ENCODE measurements at places on chromosomes 3 and 15.

DNA sequence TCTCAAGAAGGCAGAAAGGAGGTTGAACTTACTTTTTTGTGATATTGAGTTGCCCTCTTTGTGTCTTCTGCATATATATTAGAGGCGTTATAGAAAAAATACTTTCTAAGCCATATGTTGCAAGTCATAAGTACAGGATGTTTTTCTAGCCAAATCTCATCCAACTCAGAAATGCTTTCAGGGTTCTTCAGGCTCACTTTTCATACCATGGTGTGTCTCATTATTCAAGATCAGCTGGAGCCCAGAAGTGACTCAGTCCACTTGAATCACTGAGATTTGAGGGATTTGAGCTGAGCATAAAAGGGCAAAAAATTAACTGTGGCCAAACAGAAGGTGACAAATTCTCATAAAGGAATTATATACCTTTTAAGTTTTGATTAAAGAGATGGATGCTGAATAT, 157.3 kb downstream of the WNT5A start:
- no peak overlapping the region for H3K4me3 ChIP-seq
- no peak overlapping the region for H3K27ac ChIP-seq
- no peaks in the 10 kb centered on the region for H3K27me3 ChIP-seq
- no peaks in the 10 kb centered on the region for H3K4me1 ChIP-seq

DNA sequence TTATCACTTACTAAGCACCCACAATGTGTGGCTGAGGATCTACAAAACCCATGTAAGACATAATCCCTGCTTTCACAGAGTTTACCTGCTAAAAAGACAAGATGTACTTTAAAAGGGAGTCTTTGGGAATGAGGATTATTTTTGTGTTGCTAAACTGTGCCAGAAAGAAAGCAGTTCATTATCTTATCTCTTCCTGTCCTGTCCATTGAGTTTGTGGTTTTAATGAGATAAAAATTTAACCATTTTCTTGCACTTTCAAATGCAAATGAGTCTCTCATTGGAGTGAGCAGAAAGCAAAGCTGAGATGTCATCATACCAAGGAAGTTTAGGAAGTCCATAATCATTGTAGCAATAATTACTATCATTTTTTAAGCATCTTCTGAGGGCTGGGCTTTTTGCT, 231.2 kb upstream of the ADAMTS9 start:
- no peak overlapping the region for H3K27ac ChIP-seq
- no peak overlapping the region for H3K4me3 ChIP-seq
- no peaks in the 10 kb centered on the region for H3K36me3 ChIP-seq
- H3K27me3 ChIP-seq: no peaks in the 10 kb centered on the region
- DNase-seq: no peak

DNA sequence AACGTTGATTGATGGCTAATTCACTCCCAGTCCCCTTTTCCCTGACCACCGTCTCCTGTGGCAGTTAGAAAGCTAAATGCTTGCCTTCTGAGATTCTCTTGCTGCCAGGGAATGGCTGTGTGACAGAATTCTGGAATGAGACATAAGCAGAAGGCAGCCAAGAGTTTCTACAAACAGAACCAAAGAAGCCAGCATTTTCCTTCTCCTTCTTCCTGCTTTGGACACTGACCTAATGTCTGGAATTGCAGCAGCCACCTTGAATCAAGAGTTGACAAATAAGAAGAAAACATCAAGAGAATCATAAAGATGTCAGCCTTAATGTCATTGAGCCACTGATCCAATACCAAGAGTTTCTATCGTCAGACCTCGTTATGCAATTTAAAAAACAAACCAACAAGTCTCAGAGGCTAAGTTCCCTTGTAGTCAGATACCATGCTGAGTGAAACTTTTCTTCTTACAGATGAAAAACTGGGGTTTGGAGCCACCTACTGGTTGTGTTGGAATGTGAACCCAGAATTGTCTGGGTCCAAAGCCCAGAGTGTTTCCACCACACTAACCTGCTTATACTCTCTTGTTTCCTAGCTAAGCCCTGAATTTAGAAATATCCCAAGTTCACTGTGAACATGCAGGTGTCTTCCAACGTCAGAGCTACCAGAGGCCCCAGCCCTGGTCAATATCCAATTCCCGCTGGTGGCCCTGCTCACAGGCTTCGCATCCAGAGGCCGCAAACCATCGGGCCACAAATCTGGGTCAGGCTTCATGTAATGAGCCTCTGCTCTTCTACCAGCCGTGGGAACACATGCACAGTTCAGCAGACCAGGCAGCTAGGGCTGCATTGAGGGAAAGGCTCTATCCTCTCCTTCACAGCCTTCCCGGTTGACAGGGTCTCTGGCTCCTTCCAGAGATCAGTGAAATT, 42.5 kb downstream of the MCF2L2 start:
- no peaks in the 10 kb centered on the region for H3K27me3 ChIP-seq
- no peak overlapping the region for H3K4me3 ChIP-seq
- peak; percentile 34 for DNase-seq
- no peaks in the 10 kb centered on the region for H3K36me3 ChIP-seq

DNA sequence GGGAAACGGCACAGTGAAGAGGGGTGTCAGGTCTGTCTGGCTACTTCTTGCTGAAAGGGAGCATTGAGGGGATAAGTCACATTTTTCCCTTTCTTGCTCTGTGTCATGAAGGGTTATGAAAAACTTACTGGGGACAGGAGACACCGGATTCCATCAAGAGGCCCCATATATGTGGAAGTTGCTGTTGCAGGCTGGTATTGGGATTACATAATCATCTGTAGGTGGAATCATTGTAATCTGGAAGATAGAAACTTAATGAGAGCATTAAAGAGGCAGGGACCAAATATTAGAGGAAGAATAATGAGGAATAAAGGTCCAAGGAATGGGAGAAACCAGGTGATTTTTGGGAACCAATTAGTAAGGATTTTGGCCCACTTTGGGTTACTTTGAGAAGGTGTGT, 4.2 kb upstream of the TCAIM start:
- H3K27me3 ChIP-seq: no peaks in the 10 kb centered on the region
- no peaks in the 10 kb centered on the region for H3K36me3 ChIP-seq
- no peak for DNase-seq
- H3K4me3 ChIP-seq: no peak overlapping the region
- no peak overlapping the region for H3K27ac ChIP-seq
- H3K4me1 ChIP-seq: no peaks in the 10 kb centered on the region

- no peaks in the 10 kb centered on the region for H3K4me1 ChIP-seq
- DNase-seq: no peak
- H3K27ac ChIP-seq: no peak overlapping the region
- no peaks in the 10 kb centered on the region for H3K27me3 ChIP-seq
- H3K4me3 ChIP-seq: no peak overlapping the region
Measured at GRCh38 chr3:197392961-197393360, 94.5 kb upstream of the DLG1 start.

DNA sequence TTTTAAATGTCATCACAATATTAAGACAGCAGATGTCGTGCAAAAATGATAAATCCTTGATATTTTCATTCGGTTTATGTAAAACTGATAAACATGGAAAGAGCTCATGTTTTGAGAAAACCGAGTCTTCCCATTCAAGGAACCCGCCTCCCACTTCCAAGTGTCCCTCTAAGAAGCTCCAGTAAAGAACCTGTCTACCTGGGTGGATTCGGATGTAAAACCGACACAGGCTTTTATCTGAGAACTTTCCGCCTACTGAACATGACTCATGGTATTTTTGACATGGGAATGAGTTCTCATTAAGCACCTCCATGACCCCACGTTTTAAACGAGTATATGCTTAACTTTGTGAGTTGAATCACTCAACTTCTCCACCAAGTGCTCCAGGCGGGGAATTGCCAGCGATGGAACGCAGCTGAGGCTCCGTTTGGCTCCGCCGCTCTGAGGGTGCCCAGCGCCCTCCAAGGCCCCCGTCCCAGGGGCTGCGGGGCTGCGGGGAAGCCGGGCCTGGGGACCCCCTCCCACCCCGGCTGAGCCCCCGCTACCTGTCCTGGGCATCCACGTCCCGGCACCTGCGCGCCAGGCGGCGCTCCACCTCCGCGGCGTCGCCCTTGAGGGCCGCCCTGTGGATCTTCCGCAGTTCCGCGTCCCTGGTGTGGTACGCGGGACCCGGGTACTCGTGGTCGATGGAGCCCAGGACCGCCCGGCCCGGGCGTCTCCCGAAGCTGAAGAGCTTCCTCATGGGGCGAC, 119.9 kb downstream of the LMLN start:
- H3K27me3 ChIP-seq: no peaks in the 10 kb centered on the region
- no peaks in the 10 kb centered on the region for H3K36me3 ChIP-seq
- H3K27ac ChIP-seq: no peak overlapping the region
- H3K4me1 ChIP-seq: peaks cover 7% of the 10 kb centered on the region
- peak; percentile 4 for DNase-seq
- peak overlapping the region; percentile 1 for H3K4me3 ChIP-seq

DNA sequence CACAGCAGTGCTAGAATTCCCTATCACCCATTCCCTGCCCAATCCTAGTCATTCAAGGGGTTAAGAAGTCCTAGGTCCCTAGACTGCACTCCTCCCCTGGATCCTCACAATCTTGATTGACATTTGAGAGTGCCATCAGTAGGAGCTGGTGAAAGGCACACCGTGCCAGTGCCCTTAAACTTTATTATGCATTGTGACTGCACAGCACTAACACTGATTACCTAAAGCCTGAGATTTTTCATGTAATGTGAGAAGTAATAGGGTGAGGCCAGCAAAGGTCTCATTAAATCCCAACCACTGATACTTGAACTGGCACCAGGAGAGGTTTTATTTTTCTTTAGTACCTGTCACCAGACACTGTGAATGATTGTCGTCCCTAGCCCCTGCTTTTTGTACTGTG, 16.3 kb downstream of the GXYLT2 start:
- DNase-seq: no peak
- no peaks in the 10 kb centered on the region for H3K27me3 ChIP-seq
- H3K36me3 ChIP-seq: no peaks in the 10 kb centered on the region
- H3K4me3 ChIP-seq: no peak overlapping the region
- peaks cover 13% of the 10 kb centered on the region for H3K4me1 ChIP-seq

DNA sequence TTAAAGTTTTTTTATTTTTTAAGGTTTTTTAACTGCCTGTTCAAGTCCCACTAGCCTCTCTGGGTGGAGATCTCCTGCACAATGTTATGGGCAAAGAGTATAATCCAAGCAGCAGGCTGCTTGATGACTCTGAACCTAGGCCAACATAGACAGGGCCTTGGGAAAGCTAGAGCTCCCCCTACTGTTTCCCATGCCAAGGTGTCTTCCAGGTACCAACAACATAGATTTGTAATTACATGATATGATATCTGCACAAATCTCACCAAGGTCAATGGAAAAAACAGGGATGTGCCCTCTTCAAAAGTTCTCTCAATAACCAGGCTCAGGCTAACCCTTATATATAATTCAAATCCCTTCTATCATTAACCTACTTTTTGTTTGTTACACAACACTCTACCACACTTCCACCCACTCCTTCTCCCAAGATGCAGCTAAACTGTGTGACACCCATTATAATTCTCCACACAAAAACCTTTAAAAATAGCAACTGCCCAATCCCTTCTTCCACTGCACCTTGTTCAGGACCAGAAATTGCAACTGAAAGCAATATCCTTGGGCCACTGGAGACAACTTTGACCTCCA, 43.8 kb downstream of the RBM15B start:
- H3K4me1 ChIP-seq: no peaks in the 10 kb centered on the region
- H3K27ac ChIP-seq: no peak overlapping the region
- DNase-seq: no peak
- no peaks in the 10 kb centered on the region for H3K27me3 ChIP-seq
- H3K36me3 ChIP-seq: no peaks in the 10 kb centered on the region

DNA sequence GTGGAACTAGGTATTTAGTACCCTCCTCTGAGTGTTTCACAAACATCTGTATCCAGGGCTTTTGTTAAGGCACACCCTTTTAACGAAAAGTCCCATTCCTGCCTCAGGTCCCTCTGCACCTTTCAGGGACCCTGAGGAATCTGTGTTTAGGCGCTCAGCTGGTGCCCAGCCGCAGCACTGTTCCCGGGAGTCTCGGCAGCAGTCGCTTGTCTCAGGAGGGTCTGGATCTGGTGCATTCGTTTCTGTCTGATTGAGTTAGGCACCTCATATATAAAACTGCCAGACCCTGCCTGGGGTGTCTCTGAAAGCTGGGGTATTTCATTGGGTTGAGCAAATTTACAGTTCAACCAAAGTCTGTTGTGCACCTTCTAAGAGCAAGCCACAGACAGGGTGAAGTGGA, 162.8 kb upstream of the TOPAZ1 start:
- H3K4me1 ChIP-seq: no peaks in the 10 kb centered on the region
- no peak overlapping the region for H3K4me3 ChIP-seq
- DNase-seq: no peak
- no peaks in the 10 kb centered on the region for H3K27me3 ChIP-seq

GRCh38 chr3:3628676-3629328, 170.4 kb upstream of the LRRN1 start:
- no peaks in the 10 kb centered on the region for H3K36me3 ChIP-seq
- no peaks in the 10 kb centered on the region for H3K27me3 ChIP-seq
- no peak for DNase-seq

DNA sequence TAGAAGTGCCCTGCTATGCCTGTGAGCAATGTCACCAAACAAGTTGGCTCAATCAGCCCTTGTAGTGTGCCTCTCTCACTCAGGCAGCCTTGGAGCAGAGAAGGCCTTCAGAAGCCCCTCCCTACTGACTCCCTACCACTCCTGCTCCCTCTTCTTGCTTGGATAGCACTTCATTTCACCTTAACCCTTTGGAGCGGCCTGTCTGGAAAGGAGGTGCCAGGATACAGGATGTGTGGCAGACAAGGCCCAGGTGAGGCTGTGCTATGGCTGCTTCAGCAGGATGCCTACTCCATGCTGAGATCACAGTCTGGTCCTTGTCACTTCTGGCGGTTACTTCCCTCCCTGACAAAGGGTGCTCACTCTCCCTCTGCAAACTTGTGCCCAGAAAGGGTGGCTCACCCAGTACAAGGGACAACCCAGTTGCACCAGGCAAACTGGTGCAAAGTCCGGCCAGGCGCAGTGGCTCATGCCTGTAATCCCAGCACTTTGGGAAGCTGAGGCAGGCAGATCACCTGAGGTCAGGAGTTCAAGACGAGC, 1.1 kb downstream of the MON1A start:
- DNase-seq: no peak
- H3K4me1 ChIP-seq: peaks cover 3% of the 10 kb centered on the region
- H3K36me3 ChIP-seq: no peaks in the 10 kb centered on the region
- H3K27me3 ChIP-seq: no peaks in the 10 kb centered on the region
- no peak overlapping the region for H3K4me3 ChIP-seq

GRCh38 chr15:39922462-39923092, 2.5 kb upstream of the GPR176 start:
- no peaks in the 10 kb centered on the region for H3K36me3 ChIP-seq
- no peak overlapping the region for H3K4me3 ChIP-seq
- DNase-seq: no peak
- H3K27me3 ChIP-seq: no peaks in the 10 kb centered on the region

GRCh38 chr15:61661791-61662190, 398.5 kb downstream of the VPS13C start:
- H3K27ac ChIP-seq: no peak overlapping the region
- DNase-seq: no peak
- H3K27me3 ChIP-seq: no peaks in the 10 kb centered on the region

GRCh38 chr15:63331456-63331855, 50.2 kb downstream of the CA12 start:
- H3K4me1 ChIP-seq: no peaks in the 10 kb centered on the region
- no peaks in the 10 kb centered on the region for H3K27me3 ChIP-seq
- no peak overlapping the region for H3K27ac ChIP-seq
- DNase-seq: no peak
- H3K4me3 ChIP-seq: no peak overlapping the region

Measured in ovary (tissue), 10 donors.